Fibroblast of skin of scalp (primary cell): ENCODE measurements at places on chromosomes 12 and 14.
A peak's percentile ranks its signal among the peaks of the same experiment; 100 is the strongest.

DNA sequence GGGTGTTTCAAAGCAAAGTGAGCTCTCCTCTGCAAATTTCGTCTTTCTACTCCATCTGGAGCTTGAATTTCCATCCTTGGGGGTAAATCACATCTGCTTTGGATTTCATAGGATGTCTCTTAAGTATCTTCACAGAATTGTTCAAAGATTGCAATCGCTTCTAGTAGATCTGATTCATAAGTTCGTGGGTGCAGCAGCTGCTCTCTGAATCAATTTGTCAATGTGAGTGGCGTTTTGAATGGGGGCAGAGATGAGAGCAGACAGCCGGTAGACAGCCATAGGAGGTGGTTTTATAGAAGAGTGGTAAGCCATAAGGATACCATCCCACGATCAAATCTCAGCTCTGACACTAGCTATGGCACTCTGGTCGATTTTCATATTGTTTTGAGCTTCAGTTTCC, 146.0 kb upstream of the RPH3A start:
- DNase-seq: no peak

GRCh38 chr12:93970900-93971688, 177.3 kb upstream of the PLXNC1 start:
- no peak for DNase-seq

DNA sequence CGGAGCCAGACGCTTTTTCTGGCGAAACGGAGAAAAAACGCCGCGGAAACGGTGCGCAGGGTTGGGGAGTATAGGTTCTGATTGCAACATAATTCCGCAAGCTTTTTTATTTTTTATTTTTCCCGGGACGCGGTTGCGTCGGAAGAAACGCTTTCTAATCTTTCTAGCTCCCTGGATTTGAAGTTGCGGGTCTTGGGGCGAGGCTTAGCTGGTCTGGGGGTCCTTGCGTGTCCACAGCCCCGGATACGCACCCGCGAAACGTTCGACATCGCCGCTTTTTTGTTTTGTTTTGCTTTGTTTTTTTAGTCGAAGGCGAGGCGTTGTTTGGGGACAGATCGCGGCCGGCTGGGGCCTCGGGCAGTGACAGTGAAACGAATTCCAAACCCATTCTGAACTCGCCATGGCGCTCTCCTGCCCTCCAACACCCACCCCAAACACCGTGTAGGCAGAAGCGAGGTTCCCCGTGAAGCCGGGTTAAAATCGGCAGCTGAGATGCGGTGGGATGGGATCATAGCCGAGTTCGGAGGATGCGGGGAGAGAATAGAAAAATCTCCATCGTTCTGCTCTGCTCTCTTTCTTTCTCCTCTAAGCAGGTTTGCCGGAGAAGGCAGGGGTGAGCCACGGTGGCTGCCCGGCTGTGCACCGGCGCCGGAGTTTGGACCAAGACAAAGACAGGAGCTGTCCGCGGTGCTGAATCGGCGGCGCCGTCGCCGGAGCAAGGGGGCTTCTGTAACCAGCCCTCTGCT, 8.1 kb upstream of the LHX5 start:
- peak; percentile 35 for DNase-seq

DNA sequence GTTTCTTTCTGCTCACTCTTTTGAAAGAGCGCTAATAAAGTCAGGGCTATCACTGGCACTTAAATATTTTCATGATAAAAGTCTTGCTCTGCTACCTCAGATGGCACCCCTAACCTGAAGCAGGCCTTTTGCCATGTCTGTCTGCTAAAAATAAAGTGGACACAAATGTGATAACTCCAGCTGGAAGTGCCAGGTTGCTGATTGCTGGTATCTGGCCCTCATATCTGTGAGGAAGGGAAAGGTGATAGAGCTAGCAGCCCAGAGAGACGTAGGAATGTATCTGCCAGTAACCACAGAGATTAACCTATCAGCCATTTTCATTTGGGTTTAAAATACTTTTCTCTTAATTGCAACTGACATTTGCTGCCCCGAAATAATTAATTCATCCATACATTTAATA, 127.9 kb downstream of the GRIN2B start:
- no peak for DNase-seq

DNA sequence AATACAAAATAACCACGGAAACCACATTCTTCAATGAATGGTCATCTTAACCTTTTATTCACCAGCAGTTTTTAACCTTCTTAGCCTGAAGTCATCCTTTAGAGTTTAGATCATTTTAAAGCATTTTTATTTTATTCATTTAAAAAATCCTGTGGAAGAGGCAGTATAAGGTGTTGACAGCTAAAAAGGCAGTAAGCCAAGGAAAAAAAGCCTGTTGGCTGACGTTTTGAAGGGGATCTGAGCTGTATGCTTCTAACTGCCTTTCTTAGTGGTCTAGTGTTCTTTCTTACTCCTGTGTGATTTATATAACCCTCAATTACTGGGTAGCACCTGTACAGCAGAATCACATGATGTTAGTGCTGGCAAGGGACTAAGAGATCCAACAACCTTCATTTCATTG, 438.3 kb upstream of the SEL1L start:
- no peak for DNase-seq

DNA sequence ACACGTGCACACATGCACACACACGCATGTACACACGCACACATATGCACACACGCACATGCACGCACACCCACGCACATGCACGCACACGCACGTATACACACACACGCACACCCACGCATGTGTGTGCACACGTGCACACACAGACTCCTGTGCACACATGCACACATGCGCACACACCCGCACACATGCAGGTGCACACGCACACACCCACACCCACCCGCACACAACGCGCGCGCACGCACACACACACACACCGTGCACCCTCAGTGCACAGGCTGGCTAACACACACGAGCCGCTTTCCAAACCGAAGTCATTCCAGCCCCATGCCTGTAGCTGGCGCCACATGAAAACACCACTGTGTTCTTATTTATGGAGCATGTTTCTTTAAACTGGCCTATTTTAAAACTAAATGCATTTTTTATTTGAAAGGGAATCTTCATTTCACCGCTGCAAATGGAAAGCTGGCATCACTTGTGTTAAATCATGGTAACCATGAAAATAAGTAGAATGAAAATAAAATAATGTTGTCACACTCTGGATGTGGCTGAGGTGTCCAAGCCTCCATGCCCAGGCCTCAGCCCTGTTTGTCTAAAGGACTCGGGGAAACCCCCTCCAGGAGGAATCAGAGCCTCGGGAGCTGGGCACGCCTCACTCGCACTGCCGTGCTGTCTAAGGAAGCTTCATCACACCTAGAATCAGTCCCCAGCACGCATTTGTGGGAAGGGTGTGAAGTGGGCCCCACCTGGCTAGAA, 45.1 kb downstream of the GALNT9 start:
- DNase-seq: no peak

DNA sequence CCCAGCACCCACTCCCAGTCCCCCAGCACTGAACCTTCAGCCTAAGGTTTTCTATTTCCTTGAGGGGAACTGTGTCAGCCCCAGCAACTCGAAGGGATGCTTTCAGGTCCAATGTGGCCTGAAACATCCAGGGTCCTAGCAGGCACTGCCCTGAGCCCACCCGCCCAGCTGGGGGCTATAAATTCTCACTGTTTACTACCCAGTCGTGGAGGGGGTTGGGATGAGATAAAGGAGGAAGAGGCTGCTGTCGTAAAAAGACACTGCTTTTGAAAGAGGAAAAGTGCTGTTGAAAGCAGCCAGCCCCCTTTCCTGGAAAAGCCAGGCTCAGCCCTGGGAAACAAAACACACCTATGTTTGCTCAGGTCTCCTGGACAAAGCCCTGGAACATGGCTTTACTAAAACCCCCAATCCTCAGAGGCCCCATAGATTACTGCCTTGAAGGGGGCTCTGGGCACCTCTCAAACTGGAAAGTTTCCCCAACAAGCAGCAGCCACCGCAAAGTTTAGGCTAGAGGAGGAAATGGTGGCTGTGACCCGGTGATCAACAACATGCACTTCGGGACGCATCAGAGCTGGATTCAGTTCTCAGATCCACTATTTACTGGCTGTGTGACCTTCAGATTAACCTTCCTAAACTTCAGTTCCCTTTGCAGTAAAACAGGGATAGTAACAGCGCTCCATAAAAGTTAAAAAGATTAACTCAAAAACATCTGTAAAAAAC, 51.0 kb downstream of the ACTN1 start:
- DNase-seq: no peak

DNA sequence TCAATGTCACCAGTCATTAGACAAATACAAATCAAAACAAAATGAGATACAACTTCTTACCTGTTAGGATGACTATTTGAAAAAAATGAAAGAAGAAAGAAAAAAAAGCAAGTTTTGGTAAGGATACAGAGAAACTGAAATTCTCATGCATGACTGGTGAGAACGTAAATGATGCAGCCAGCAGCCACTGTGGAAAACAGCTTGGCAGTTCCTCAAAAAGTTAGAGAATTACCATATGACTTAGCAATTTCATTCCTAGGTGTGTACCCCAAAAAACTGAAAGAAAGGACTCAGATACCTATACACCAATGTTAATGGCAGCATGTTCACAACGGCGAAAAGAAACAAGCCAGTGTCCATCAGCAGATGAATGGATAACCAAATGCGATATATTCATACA, 26.6 kb downstream of the NINJ2 start:
- DNase-seq: no peak

- DNase-seq: peak; percentile 75
Measured at GRCh38 chr12:12171991-12172511, 94.8 kb downstream of the LRP6 start.

DNA sequence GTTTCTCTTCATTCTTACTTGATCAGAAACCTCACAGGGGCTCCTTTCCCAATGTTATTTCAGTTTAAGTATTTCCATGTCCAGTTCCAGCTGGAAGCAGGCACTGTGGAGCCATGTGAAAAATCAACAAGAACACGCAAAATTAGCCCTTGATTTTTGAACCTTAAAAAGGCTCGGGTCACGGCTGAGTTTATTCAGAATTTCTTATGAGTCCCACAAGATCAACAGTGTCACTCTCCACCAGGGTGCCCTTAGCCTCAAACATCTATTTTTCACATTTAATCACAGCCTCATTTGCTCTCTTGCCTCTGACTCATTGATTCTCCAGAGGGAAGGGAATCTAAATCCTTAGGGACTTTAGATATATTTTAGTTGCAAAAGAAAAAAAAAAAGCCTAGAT, 157.7 kb upstream of the AVPR1A start:
- peak; percentile 49 for DNase-seq

- DNase-seq: no peak
Measured at GRCh38 chr14:103100281-103101121, 6.0 kb downstream of the EXOC3L4 start.

DNA sequence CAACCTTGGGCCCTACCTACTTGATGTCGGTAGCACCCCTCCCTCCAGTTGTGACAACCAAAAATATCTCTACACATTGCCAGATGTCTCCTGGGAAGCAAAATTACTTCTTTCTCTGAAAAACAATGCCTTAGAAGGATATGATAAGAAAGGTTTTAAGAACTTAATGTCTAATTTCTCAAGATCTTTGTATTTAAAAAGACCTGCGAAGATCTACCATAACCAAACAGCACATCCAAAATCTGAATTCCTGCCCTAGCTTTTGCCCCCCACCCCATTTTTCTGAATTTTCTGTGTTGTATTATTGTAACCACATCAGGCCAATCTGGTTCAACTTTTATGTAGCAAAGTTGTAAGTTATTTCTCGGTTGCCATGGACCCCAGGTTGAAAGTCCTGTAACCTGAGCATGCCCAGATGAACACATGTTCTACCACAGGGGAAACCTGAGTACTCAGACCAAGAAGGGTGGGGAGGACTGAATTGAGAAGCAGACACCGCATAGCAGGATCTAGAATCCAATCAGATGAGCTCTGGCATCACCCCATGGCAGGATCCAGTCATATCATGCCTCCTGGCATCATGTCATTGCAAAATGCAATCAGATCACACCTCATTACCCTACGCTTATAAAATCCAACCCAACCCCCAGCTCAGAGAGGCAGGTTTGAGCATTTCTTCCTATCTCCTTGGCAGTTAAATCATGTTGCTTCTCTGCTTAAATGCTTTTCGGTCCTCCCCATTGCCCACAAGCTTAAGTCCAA, 8.7 kb downstream of the TMEM253 start:
- DNase-seq: no peak

DNA sequence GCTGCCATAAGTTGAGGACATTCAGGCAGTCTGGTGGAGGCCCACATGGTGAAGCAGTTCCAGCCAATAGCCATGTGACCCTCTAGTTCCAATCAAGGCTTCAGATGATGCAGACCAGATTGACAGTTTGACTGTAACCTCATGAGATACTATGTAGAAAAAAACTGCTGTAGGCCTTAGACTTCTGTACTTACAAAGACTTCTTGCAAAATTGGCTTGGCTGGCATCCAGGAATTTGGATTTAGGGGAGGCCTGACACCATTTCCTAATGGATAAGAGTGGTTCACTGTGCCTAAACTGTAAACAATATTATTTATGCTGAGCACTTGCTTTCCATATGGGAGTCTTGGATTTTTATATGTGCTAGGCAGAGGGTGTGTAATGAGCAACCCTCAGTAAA, 76.4 kb downstream of the RGS6 start:
- no peak for DNase-seq

DNA sequence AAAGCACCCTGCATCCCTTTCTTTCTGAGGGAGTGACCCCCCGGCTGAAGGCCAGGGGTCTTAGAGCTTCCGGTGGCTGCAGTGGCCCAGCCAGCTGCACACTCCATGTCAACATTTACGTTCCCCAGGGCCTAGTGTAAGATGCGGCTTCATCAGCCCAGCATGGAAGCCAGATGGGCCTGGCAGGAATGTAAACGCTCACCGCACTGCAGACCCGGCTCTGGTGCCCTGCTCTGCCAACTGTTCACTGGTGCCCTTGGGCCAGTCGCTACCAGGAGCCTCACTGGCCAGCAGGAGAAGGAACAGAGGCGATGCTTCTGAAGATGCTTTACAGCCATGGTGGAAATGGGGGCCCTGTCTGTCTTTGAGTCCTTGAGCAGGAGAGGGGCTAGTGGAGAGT, 8.6 kb upstream of the TMEM119 start:
- DNase-seq: no peak

GRCh38 chr14:89908712-89909450, 45.6 kb downstream of the EFCAB11 start:
- DNase-seq: peak; percentile 14

DNA sequence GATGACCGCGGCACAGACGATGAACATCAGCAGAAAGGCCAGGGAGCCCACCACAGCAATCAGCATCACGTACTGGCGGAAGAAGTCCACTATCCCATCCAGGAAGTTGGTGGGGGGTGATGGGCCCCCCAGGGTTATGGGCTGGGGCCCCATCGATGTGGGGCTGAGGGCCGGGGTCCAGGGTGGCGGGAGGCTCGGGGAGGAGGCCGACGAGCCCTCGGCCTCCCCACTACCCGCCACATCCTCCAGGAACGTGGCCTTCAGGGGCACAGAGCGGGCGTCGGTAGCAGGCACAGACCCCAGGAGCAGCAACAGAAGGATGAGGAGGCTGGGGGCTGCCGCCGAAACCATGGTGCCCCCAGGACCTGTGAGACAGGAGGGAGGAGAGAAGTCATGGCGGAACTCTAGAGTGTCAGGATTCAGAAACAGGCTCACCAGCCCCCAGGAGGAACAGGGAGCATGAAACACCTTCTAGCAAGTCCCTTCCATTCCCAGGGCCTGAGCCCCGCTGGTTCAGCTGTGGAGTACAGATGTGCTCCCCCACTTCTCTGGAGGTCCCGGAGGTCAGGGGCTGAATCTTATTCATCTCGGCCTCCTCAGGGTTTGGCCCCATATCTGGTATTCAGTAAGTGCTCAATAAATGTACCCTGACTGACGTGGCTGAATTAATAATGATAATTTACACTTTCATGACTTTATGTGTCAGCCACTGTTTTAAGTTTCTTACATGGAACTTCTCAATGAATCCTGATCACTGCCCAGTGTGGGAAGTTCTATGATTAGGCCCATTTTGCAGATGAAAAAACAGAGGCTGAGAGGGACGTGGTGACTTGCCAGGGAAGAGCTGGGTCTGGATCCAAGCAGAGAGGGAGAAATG, 5.6 kb downstream of the TMEM119 start:
- no peak for DNase-seq

- DNase-seq: no peak
Measured at GRCh38 chr14:91324606-91325575, 80.4 kb upstream of the GPR68 start.
